ENCODE measurements at places on chromosomes 7 and 10.

DNA sequence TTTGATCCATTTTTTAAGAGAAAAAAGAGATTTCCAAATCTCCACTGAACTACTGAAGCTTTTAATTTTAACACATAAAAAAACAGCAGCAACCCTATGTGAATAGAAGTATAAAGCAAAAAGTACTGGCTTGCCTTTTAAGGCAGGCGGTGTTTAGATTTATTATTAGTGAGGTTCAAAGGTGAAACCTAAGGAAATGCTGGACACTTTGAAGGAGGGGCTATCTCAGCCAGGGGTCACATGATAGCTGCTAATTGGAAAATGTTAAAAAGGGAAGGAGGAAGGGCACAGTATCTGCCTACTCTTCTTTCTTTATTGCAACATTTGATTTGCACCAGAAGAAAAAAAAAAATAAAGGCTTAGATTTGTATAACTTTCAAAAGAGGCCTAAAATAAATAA lies 183.8 kb downstream of the SKAP2 start:
- DNase-seq = no peak

DNA sequence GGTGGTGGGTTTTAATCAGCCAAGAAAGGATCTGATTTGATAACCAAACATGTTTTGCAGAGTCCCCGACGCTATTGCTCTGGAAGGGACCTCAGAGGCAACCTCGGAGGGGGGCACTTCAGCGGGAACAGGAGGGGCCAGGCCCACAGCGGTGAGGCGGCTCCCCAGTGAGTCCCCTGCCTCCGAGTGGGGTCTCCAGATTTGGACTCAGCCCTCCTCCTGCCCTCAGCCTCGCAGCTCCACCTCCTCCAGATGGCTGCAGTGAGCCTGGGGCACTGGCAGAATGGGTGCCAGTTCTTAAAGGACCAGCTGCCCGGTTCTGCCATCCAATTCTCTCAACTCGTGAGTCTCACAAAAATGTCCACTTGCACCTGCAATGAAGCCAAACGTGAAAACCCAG lies 61.0 kb upstream of the NANOS1 start:
- DNase-seq = no peak

- DNase-seq = no peak
These were observed 58.9 kb upstream of the PPP1R9A start for GRCh38 chr7:94848531-94848930.

GRCh38 chr7:117810642-117811512 lies 62.4 kb downstream of the CTTNBP2 start:
- DNase-seq = no peak

DNA sequence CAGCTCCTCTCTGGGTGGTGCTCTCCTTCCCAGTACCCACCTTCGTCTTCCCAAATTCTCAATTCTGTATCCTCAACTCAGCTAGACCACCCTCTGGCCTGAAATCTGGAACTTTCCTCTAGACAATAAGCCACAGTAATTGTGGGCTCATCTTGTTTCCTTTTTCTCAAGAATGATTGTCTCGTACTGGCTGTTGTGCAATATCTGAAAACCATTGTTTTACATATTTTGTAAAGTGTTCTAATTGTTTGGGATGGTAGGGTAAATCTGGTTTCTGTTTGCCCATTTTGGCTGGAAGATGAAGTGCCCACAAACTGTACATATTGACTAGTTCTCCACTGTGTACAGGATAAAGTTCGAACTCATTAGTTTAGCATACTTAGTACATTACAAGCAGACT lies 11.3 kb upstream of the NOBOX start:
- no peak for DNase-seq

DNA sequence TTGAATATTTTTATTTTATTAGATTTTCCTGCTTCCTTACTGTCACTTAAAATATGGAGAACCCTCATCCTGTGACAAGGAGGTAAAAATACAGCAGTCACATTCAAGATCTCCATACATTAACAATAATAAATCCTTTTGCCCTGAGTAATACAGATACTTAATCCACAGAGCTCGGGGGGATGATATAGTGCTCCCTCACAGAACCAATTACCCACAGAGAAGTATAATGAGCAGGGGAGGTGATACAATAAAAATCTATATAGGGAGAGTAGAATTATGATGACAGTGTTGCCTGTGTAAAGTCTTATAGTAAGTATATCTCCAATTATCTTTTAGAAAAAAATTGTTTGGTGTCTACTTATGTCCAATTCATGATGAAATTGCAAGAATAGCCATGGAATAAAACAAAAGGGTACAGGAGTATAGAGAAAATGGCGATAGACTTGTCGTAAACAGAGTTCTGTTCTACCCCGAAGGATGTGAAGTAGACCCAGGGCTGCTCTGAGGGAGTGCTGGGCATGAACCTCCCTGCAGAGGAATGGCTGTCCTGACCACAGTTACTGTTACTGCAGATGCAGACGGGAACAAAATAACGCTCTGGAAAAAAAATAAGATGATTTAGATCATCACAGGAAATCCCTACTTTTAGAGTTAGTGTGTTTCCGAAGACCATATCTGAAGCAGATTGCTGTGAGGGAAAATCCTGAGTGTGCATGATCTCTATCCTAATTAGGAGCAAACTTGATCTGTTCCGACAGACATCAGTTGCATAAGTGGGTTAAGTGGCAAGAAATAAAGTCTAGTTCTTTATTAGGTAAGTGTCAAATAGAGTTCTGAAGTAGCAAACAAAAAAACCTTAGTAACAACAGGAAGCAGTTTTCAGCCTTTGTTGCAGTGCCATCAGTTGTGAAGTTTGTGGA lies 123.7 kb downstream of the KAT6B start:
- no peak for DNase-seq

DNA sequence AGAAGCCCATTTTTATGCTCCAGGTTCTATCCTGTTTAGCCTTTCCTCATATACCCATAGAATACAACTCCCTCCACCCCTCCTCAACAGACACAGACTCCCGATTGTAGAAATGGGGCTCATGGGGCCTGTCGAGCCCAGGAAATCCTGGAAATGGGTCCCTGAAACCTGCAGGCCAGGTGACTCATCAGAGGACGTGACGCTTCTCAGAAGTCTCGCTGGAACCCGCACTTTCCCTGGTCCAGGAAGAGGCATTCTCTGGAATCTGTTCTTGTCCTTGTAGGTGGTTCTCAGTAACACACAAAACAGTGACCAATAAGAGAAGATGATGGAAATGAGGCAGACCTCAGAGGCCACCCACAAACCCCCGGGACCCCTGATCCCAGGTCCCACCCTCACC lies 244.8 kb upstream of the PPP2R2D start:
- DNase-seq = no peak

DNA sequence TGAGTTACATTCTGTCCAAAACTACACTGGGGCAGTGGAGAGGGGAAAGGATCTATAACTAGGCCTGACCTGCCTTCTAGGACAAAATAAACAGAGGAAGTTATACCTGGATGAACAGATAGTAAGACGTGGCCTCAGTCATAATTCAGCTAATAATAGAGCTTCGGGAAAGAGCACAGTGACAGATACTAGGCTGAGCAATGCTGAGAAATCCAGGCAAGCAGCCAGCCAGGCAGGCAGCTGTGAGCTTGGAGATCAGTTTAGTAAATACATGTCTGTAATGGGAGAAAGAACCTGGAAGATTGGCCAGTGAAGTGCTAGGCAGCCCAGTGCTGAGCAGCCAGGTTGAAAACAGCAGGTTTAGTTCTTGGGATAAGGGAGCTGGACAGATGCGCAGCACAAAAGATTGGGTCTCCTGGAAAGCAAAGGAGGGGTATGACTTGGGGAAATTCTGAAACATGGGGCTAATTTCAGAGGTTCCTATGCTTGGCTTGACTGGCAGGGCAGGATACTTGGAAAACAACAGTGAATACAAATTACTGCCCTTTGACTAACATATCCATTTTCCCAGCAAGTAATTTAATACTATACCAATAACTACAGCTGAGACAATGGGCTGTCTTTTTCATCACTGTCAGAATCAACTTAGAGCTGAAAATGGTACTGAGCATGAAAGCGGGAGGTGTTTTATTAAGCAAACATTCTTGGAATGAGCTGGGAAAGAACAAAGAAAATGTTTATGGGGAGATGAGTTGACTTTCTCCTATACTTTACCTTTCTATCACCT lies 140.8 kb downstream of the DGKB start:
- no peak for DNase-seq

DNA sequence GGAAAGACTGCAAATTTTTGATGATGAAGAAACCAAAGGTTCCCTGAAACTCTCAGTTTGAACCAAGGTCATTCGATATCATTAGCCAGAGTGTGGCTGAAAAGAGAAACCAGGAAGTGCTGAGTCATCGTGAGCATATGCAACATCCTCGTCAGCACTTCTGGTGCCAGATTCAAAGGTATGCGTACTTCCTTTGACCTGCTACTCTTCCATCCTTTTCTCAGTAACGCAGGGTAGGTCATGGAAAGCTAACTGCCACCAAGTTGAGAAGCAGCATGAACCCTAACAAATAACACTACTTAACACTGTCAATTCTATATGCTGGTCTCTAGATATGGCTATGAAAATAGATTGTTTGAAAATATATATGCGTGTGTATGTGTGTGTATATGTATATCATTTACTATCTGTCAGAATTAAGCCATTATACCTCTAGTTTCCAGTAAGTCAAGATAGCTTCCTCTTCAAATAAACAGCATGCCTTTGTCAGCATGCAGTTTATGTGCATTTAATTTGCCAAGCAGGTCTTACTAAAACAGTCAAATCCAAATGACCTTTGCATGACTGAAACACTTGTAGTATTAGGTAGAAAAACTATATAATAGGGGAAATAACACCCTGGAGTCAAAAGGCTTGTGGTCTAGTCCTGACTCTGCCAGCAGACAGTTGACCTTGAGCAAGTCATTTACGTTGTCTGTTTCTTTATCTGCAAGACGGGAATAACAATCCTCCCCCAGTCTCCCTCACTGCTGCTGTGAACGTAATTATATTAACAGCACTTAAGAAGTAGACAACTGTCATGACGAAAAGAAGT lies 26.4 kb downstream of the CDK6 start:
- peak; percentile 97 for DNase-seq

DNA sequence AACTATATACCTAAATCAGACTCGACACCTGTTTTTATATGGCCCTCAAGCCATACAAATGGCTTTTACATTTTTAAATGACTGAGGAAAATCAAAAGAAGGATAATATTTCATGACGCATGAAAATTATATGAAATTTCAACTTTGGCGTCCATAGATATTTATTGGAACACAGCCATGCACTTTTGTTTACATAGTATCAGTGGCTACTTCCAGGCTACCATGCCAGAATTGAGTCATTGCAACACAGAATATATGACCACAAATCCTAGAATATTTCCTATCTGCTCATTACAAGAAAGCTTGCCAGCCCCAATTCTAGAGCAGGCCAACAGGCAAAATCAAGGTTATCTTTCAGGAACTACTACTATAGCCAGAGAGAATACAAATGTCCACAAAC lies 29.3 kb downstream of the AFAP1L2 start:
- no peak for DNase-seq

DNA sequence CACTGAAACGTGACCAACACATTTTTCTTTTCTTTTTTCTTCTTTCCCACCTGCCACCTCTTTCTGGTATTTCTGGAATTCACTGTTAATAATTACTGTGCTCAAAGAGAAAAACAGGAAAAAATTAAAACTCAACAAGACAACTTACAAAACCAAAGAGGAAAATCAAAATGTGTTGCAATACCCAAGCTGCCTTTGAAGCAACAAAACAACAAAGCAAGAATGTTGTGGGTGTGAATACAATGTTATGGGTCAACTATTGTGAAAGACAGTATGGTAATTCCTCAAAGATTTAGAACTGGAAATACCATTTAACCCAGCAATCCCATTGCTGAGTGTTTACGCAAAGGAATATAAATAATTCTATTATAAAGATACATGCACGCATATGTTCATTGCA lies 415.1 kb downstream of the GFRA1 start:
- DNase-seq = peak; percentile 9

DNA sequence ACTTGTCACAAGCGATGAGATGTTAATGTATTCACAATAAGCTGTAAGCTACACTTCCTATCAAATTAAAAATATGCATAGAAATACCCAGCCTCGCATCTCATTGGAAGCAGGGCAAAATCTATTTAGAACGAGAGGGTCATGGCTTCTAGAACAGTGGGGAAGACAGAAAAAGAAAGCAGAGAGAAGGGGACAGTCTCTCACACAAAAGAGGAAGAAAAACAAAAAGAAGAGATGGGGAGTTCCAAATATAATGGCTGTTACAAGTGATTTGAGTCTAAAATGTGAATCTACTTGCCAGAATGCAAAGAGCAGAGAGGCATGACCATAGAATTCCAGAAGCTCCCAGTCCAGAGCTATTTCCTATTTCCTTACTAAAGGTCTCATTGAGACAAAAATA lies 13.8 kb downstream of the LRRN3 start:
- no peak for DNase-seq

DNA sequence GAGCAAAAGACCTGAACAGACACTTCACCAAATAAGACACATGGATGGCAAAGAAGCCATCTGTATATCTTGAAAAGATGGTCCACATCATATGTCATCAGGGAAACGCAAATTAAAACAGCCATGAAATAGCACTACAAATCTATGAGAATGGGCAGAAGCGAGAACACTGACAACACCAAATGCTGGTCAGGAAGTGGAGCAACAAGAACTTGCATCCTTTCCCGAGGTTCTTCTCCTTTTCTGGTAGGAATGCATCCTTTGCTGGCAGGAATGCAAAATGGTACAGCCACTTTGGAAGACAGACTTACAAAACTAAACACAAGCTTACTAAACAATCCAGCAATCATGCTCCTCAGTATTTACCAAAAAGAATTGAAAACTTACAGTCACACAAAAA lies 60.0 kb downstream of the PIK3AP1 start:
- no peak for DNase-seq

DNA sequence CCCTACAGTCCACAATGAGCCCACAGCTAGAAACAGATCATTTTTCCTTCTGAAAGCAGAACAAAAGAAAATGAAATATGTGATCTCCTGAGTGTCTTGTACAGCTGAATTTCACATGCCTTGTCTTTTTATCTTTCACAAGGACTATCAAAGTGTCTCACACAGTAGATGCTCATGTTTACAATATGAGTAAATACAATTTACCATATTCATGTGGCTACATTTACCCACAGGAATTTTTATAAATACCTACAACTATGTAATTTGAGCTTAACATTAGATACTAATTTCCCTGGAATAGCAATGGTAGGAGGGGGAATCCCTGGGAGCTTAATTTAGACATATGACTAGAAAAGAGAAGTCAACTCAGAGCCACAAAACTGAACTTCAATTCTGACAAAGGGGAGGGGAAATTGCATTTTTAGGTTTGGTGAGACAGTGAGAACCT lies 186.2 kb downstream of the MACC1 start:
- no peak for DNase-seq

DNA sequence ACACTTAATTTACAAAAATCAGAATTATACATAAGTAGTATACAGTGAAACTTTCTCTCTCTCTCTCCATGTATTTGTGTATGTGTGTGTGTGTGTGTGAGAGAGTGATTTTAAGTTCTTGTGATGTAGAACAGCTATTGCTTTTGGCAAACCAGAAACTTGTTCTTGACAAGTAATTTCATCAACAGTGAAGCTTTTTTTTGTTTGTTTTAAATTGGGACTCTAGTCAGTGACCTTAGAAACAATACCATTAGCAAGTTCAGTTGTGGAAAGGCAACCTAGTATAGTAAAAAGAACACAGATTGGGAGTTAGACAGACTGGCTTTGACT lies 319.1 kb downstream of the PTEN start:
- DNase-seq = no peak

- no peak for DNase-seq
These were observed 1.3 kb upstream of the MINPP1 start for GRCh38 chr10:87503401-87503800.

- DNase-seq = peak; percentile 54
These were observed 30.1 kb downstream of the NUDCD3 start for GRCh38 chr7:44460325-44460724.

Measured in ACHN (cell line).